T-cell (primary cell): ENCODE measurements at places on chromosomes 2 and 18. TPM values are rescaled to one million over a fixed set of nuclear protein-coding genes. Genes with fewer than 3 reads are reported as not detected.

- DNase-seq: no peak
Observed at GRCh38 chr2:179950391-179950790, 56.7 kb downstream of the CWC22 start.

DNA sequence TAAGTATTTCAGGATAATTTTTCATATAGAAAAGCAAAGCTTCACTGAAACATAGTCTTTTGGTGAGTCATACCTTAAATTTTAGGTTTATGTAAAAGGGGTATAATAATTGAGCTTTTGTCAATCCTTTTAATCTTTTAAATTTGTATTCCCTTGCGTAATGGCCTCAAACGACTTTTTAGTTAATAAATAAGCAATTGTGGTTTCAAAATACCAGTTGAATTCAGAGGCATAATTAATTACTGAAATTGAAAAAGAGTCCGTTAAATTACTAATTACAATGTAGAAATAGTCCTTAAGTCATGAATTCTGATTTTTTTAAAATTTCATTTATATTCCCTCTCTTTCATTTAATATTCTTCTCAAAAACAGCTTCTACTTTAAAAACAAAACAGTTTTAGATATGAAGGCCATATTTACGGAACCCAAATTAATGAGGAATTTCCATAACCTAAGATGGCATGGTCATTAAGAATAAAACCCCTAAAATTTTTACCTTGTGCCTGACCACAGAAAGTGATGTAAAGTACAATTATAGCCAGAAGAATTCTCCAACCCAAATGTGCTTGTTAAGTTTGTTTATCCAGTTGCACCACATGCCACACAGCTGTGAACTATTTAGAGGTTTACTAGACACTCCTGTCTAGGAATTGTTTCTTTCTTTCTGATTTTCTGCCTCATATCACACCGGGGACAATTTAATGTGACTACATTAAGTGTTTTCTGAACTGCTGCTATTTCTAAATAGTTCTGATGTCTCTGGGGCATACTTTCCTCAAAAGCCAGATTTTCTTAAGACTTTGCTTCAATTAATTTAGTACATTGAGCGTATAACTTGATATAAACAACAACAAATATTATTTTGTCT lies 60.7 kb upstream of the ITGA4 start:
- DNase-seq: no peak

COQ10B gene
- total RNA-seq: 27.3 TPM

COA5 gene
- total RNA-seq: 24.6 TPM

DNA sequence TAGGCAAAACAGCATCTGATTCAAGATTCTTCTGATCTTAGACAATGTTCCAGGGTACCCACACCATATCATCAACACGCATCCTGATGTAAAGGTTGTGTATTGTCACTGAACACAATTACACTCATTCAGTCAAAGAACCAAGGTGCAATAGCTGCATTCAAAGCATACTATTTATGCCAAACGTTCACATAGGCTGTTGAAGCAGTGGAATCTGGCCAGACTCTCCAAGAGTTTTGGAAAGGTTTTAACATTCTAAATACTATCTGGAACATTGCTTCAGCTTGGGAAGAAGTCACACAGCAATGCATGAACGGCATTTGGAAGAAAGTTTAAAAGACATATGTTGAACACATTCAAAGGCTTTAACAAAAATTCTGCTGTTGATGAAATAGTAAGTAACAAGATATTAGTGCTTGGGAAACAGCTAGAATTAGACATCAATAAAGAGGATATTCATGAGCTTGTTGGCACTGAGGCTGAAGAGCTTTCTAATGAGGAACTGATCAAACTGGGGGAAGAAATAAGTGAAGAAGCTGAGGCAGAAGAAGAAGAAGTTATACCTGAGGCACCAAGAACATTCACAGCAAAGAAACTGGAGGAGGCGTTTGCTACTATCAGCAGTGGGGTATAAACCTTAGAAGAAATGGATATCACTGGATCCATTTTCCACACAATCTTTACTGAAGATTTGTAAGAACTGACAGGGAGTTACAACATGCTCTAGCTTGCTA lies 47.6 kb upstream of the MSH6 start:
- no peak for DNase-seq

DNA sequence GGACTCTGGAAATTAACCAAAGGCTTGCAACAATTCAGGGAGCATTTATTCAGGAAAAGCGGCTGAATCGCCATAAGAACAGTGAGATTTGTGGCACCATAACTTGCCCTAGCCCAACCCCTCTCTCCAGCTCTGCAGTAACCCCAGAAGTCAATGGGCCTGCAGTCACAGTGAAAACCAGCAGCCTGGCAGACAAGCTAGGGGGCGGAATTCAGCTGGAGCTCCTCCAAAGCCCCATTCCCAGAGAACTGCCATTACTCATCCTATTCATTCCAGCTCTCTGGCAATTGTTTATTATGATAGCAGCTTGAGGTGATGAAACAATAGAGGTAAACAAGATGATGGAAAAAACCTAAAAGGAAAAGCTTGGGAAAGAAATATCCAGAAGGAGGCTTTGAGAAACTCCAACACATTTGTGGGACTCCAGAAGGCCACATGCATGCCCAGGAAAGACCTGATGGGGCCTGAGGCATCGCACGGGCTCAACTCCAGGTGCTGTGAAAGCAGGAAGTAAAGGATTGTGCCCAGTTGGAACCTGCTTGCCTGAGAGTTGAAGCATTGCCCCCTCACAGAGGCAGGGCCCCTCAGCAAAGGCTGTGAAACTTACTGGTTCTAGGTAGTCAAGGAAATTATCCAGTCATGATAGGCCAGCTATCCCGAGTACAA lies 126.7 kb downstream of the TWIST2 start:
- no peak for DNase-seq

ZAP70 gene
- 474 TPM for total RNA-seq

DNA sequence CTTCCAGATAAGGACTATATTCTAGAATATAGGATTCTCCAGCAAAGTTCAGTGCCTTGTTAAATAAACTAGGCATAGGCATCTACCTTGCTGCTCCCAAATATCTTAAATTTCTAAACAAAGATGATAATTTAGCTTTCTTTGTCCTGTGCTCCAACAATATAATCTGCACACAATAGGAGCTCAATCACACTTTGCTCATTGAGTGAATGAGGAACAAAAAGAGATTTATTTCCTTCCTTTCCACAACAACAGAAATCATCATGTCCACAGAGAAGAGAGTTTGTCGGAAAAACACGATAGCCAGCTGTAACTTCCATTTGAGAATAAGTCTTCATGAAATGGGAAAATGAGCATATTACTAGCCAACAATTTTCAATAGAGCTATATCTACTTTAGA lies 256.7 kb downstream of the TCF4 start:
- no peak for DNase-seq
